ENCODE measurements at places on chromosomes 2 and 18.

GRCh38 chr2:219127037-219127635 is 33.5 kb downstream of the NHEJ1 start:
- DNase-seq = no peak

- DNase-seq = no peak
Observed at GRCh38 chr18:23893653-23894052, 120.9 kb upstream of the TTC39C start.

GRCh38 chr2:236691799-236692167 is 122.2 kb downstream of the ACKR3 start:
- no peak for DNase-seq

GRCh38 chr2:88110830-88111229 is 17.0 kb downstream of the FABP1 start:
- DNase-seq = no peak

DNA sequence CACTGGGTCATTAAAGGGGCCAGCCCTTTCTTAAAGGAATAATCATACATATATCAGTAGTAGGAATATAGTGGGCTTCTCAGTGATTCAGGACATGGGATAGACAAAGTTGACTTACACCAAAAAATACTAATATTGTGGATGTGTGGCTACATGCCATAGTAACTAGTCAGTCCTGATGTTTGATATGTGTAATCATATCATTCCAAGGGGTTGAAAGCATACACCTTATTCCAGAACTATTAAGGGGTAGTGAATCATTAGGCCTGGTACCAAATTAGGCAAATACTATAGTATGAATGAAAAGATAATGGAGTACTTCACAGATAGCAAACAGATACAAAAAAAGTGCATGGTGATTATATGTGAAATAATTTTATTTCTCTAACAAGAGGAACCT is 814.9 kb upstream of the NRXN1 start:
- DNase-seq = no peak

DNA sequence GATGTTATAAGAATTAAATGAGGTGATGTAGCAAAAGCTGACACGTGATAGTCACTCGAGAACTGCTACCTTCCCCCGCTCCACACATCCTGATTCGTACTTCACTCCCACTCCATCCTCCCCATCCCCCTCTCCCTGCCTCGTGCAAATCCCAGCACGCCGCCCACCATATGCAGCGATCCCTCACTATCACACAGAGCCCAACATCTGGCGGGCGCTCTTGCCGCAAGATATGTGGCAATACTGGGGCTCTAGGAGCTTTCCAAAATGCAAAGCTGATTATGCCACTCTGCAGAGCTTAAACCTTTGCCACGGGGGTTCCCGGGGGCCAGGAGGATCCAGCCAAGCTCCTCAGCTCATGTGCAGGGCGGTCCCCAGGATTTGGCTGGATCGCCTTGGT is 37.4 kb downstream of the DNMT3A start:
- no peak for DNase-seq

DNA sequence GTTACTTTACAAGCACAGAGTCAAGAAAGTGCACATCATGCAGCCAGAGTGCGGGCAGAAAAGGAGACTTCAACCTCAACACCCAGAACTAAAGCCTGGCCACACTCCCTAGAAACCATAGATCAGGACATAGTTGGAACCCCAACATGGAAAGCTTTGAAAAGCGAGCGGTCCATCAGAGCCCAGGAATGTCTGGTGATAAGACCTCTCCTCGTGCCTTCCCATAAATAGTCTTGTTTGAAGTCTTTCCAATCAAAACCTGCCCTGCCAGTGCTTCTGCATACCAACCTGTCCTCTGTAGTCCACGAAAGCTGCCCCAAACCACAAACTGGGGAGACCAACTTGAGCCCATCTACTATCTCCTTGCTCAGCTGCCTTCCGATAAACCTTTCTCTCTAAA is 55.5 kb downstream of the NEURL3 start:
- DNase-seq = no peak

DNA sequence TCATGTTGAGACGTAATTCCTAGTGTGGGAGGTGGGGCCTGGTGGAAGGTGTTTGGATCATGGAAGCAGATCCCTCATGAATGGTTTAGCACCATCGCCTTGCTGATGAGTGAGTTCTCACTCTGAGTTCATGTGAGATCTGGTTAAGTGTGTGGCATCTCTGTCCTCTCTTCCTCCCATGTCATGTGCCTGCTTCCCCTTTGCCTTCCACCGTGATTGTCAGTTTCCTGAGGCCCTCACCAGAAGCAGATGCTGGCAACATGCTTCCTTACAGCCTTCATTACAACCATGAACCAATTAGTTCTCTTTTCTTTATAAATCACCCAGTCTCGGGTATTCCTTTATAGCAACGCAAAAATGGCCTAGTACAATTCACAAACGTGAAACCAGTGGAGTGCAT is 14.6 kb upstream of the MCM6 start:
- DNase-seq = no peak

DNA sequence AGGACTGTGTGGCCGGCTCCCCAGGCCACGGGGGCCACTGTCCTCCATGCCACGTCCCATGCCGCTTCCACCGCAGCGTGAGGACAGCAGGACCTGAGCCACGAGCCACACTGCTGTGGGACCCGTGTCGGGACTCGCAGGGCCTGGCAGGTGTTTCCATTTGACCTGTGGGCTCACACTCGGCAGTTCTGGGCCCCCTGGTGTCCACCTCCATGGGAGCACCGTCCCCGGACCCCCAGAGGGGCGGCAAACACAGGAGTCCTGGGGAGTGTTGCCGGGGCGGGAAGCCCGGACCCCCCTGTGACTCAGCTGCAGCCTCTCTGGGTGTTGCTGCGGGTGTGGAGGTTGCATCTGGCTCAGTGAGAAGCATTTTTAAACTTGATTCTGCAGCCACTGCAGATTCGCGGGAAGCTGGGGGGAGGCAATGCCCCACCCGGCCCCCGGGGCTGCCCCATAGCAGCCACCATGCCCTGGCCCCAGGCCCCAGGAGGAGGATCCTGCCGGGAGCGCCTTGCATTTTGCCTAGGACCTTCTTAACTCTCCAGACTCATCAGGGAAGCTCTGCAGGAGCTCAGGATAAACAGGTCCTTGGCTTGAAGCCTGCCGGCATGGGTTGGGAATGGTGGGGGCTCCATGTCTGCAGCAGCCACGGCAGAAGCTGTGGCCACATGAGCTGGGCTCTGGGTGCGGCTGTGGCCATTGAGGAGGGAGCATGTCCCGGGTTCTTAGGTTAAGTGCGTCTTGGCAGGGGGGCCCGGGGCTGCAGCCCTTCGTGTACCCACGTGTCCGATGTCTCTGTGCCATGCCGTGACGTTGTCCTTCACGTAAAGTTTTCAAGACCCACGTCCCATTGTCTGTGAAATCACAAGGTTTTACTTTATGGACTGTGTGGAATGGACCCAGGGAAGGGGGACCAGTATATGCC is 30.9 kb downstream of the NFATC1 start:
- DNase-seq = no peak

DNA sequence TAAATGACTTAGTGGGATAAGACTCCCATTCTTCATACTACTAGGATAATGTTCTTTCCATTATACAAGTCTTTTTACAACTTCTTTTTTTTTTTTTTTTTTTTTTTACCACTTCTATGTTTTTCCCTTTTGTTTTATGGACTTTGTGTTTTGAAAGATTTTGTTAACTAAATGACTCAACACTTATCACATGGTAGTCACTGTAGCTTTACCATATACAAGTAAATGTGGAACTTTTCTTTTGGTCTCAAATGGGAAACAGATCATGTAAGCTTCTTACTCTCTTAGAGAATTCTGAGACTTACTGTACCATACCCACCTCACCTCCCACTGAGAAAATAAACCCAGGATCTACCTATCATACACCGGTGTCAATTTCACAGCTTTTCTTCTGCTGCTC is 590.3 kb upstream of the CDH2 start:
- no peak for DNase-seq

DNA sequence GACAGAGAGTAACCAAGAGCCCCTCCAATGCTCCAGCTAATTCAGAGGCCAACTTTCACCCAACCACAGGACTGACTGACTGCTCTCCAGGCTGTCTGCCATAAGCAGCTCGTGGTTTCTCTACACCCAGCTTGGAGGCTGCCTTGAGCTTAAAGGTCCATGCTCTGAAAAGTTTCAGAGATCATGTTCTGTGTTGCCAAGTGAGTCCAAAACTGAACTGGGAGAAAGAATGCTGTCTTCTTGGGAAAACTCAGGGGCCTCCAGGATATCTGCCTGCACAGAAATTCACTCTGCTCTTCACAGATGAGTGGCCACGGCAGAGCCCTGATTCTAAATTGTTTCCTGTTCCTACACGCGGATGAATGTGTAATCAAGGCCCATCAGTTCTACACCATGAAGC is 51.1 kb downstream of the LPIN2 start:
- DNase-seq = no peak

GRCh38 chr18:57542126-57542525 is 44.4 kb downstream of the FECH start:
- no peak for DNase-seq

DNA sequence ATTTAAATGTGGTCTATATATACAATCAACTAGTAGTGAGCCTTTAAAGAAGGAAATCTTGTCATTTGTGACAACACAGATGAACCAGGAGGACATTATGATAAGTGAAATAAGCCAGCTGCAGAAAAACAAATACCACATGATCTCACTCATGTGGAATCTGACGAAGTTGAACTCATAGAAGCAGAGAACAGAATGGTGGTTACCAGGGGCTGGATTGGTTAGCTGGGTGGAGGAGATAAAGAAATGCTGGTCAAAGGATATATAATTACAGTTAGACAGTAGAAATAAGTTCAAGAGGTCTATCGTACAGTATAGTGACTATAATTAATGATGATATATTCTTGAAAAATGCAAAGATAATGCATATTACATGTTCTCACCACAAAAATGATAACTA is 267.9 kb downstream of the FBXO15 start:
- DNase-seq = no peak

GRCh38 chr2:147689220-147689909 is 155.5 kb upstream of the ACVR2A start:
- DNase-seq = no peak

DNA sequence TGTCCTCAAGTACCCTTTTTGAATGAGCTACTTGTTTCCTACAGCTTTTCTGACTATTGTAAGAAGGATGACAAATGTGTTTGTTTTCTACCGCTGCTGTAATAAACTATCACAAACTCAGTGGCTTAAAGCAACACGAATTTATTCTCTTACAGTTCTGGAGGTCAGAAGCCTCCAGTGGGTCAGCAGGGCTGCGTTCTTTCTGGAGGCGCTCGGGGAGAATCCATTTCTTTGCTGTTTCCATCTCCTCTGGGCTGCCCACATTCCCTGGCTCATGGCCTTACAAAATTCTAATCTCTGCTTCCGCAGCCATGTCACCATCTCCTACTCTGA is 128.5 kb downstream of the SPP2 start:
- no peak for DNase-seq

GRCh38 chr2:174662459-174662858 is 64.9 kb upstream of the WIPF1 start:
- DNase-seq = no peak

All from NCI-H2029 treated with DMSO at 0.1 percent for 48 hours (cell line).